ENCODE measurements at places on chromosomes 7 and 10. TPM values are rescaled to one million over a fixed set of nuclear protein-coding genes. Genes with fewer than 3 reads are reported as not detected.

CPED1 gene
- not detected for total RNA-seq

RBP4 gene
- not detected for total RNA-seq

NPTX2 gene
- total RNA-seq = 0.08 TPM

ITPRIP gene
- total RNA-seq = 17.3 TPM

- DNase-seq = no peak
Measured at GRCh38 chr7:140672382-140673062, at the start of gene ADCK2. TSS of gene ADCK2 (plus strand) at chr7:140672945. CDS start at chr7:140673331, 386 bp downstream.

- DNase-seq = no peak
Measured at GRCh38 chr7:31758755-31759154, 71.7 kb downstream of the PPP1R17 start.

- peak; percentile 4 for DNase-seq
Measured at GRCh38 chr7:21767300-21767900, 178.3 kb downstream of the CDCA7L start.
